NCI-H446 (cell line): ENCODE measurements at places on chromosomes 5 and 9.

DNA sequence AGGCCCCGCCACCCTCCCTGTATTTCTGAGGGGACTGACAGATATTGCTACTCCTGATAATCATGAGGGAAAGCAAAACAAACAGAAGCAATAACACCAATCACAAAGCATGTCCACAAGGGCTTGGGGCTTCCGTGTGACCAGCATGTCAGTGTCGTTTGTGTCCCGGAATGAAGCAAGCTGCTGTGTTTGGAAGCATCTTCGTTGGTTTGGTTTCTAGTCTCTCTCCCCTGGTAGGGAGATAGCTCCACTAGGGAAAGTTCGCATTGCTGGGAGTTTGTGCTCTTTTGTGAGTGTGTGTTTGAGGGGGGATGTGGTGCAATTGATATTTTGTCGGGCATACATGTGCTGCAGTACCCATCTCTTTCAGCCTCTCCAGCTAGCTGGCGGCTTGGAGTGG is 1.4 kb downstream of the GRIA1 start:
- no peak for DNase-seq

DNA sequence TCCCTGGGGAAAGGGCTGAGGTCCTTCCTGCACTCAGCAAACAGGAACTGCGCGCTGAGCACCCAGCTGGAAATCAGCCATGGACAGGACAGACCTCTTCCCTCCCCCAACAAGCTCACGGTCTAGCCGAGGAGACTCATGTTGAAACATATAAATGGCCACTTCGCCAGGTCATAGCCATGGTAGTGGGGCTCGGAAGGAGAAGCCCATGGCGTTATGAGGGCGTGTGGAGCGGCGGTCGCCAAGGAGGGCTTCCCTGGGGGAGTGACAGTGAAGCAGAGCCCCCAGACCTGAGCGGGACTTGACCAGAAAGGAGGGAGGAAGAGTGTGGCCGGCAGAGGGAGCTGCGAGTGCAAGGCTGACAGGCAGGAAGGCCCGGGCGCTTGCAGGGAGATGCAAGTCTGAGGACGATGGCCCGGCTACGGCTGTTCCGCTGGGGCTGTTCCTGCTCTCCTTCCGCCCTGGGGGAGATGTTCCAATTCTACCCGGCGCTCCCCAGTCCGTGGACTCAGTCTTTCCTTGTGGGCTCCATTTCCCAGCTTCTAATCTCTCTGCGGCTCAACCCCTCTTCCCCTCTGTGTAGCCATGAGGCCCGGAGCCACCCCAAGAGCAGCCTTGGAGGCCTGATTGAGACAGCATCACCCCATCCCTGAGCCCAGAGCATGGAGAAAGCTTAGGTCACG is 43.9 kb upstream of the PRRC2B start:
- DNase-seq = peak; percentile 66

GRCh38 chr9:33101104-33101951 is 24.9 kb upstream of the SMU1 start:
- peak; percentile 9 for DNase-seq

DNA sequence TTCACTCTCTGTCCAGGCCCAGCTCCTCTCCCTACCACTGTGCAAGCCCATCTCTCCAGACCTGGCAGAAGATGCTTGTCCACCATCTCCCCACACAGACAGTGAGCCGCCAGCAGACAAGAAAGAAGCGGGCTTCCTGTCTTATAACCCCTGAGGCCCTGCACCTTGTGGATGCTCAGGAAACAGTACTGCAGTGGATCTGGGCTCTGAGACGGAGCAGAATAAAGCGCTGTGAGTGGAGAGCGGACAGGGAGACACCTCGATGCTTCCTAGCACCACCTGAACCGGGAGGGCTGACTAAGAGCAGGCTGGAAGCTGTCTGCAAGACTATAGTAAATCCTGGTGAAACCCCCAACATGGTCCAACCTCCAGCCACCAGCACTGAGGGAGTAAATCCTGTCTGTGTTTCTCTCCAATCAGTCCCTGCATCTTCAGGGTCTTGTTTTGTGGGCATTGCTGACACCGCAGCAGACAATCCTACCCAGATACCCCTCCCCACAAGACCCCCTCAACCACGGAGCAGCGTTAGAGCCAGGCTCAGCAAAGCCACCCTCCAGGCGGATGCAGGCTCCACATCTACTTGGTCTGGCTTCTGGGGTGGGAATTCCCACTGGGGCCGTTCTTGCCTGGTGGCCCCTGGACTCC is 18.7 kb downstream of the ORM2 start:
- no peak for DNase-seq

DNA sequence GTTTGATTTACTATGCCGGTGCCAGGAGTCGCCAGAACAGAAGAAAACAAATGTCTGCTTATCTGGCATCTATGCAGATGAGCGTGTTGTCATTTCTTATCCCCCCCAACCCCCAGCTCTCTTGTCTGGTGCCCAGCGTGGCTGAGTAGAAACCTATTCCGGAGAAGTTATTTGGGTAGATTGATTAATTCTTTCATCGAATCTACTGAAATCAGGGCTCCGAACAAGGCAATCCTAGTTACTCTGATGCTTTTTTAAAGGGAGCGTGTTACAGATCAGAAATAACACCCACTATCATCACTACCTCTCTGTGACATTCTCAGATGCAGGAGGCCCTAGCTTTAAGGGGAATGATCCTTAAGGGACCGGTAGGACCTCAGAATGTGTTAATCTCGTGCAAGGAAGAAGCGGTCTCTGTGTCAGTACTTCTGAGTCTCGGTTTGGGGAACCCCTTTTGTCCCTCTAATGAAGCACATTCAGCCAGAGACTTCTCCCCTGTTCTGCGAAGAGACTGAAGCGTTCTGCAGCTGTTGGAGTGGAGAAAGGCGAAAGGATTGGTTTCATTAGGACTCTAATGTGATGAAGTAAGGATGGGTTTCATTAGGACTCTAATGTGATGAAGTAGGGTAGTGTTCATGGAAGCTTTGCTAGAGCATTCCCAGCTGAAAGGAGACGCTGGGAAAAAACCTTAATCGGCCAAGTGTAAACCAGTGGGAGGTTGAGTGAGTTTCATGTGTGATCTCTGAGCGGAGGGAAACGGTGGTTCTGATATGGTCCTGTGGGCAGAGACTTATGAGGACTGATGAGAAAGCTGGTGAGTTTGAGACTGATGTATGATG is 1.5 kb downstream of the PIP5K1B start:
- no peak for DNase-seq

DNA sequence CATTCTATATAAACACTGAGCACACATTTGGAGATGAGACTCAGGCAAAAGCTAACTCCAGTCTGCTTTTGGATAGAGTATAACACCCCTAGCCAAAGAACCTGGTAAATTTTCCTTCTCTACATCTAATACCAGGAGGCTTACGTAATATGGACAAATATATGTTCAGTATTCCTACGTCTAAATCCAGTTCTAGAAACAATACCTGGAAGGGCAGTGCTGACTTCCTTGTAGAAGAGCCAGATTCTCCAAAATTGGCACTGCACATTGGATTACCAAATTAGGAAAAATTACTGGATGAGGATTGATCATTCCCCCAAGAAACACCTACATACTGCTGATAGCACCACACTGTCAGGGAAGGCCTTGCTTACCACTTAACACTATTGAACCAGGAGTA is 247.4 kb downstream of the SAXO1 start:
- no peak for DNase-seq

DNA sequence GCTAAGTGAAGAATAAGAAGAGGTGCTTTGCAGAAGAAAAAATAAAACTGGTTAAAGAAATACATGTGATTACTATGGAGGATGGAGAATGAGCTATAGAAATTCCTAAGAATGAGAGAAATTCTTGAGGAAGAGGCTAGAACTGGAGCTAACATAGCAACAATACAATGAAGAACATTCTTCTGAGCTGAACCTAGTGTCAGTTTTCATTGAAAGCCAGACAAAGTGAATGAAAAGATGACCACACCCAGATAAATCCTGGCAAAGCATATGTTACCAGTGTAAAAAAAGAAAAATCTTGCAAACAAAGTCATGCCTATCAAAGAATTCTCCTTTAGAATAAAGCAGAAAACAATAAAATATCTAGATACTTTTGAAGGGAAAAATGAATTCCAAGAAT is 39.6 kb downstream of the SGCD start:
- no peak for DNase-seq

GRCh38 chr9:6243746-6244145 is 28.1 kb downstream of the IL33 start:
- no peak for DNase-seq

- DNase-seq = no peak
Observed at GRCh38 chr5:73042993-73043392, 77.4 kb upstream of the TMEM171 start.

DNA sequence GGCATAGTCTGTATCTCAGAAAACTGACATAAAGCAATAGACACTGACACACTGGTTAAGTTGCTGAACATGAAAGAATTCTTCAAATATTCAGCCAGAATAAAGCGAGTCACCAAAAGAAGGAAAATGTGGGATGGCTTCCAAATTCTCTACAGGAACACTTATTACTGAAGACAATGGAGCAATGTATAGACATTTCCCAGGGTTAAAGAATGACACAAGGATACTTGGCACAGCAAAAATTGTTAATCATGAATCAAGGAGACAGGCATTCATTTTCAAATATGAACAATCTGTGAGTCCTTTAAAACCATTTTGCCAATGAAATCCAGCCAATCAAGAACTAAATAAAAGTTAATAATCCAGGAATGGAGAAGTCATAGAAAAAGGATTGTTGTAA is 92.5 kb downstream of the MTX3 start:
- DNase-seq = no peak

GRCh38 chr9:134295101-134295745 is 31.0 kb upstream of the RXRA start:
- DNase-seq = no peak

DNA sequence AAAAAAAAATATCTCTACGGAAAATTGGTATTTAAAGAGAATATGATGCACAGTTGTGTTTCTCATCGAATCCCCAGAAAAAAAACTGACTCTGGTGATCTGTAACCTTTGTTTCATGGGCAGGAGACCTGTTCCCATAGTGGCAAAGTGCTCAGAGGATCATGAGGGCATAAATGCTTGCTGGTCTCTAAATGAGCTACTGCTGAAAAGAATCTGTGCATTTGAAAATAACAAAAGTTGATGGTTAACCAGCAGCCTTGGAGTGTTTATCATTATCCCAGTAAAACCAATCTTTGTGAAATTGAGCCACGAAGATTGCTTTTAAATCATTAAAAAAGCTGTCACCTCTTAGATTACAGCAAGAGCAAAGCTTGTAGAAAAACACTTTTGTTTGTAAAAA is 775.4 kb downstream of the MTRR start:
- no peak for DNase-seq

DNA sequence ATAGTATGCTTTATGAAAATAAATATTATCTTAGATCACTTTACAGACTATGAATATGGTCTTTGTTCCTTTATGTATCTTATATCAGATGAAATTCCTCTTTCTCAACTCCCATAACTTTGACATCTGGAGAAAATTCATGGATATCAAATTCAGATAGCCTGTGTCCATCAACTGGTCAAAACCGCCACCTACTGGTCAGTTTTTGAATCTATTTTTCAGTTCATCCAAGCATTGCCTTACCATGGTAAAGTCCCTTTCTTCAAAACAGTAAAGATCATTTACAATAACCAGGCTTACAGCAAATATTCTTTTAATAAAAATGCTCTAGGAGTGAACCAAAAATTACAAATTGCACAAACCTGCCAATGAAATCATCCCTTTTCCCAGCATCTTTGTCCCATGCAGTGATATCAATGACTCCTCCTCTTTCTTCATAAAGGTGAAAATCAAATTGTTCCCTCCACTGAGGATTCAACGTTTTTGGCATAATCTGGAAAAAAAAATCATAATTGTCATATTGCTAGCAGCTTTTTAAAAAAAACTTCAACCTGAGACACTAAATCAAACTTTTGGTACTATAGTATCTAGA is 290.5 kb downstream of the SLF1 start:
- no peak for DNase-seq

- DNase-seq = no peak
Observed at GRCh38 chr9:6410633-6411032, 2.4 kb upstream of the UHRF2 start.

DNA sequence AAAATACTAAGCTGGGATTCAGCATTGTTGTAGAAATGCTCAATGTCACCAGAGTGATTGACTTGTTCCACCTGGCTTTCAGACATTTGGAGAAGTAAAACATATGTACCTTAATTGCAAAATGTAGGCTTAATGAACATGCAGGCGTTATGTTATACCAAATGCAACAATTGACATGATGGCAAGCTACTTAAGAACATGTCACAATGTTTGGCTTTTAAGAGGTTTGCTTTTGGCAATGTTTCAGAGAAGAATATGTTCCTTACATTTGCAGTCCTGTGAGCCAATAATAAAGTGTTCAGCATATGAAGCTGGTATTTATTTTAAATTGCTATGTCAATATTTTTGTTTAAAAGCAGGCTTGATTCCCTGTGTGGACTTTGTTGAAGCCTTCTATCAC is 111.7 kb upstream of the NUDT12 start:
- DNase-seq = no peak

DNA sequence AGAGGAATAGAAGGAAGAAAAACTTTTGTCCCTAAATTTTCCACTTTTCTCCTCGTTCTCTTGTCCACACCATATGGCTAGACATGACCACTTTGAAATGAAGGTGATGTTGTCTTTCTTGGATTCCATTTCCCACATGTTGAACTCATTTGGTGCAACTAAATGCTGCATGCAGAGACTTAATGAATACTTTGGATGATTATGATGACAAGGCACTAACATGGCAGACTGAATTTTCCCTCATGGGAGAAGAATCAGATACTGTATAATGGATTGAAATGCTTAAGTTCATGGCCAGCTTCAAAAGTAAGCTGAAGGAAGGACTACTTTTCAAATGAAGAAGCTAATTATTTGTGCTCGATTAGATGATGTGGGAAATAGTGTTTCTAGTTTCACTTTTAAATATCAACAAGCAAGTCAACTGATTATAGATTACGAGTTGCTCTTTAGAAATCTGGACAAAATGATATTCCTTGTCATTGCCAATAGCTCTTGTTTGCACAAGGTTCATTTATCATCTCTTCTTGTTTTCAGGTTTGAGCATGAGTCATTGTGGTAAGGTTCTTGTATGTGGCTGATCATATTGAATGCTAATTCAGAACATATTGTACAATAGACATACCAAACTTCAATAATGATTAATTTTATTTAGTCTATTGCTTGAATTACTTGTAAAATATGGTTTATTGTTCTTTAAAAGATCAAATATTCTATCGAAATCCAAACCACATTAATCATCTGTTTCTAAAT is 501.3 kb upstream of the FTMT start:
- DNase-seq = no peak

GRCh38 chr5:62143268-62144229 is 162.5 kb upstream of the KIF2A start:
- DNase-seq = no peak

GRCh38 chr9:34237836-34238235 is 59.0 kb downstream of the UBAP1 start:
- no peak for DNase-seq
